ENCODE measurements at places on chromosomes 3 and 15.

DNA sequence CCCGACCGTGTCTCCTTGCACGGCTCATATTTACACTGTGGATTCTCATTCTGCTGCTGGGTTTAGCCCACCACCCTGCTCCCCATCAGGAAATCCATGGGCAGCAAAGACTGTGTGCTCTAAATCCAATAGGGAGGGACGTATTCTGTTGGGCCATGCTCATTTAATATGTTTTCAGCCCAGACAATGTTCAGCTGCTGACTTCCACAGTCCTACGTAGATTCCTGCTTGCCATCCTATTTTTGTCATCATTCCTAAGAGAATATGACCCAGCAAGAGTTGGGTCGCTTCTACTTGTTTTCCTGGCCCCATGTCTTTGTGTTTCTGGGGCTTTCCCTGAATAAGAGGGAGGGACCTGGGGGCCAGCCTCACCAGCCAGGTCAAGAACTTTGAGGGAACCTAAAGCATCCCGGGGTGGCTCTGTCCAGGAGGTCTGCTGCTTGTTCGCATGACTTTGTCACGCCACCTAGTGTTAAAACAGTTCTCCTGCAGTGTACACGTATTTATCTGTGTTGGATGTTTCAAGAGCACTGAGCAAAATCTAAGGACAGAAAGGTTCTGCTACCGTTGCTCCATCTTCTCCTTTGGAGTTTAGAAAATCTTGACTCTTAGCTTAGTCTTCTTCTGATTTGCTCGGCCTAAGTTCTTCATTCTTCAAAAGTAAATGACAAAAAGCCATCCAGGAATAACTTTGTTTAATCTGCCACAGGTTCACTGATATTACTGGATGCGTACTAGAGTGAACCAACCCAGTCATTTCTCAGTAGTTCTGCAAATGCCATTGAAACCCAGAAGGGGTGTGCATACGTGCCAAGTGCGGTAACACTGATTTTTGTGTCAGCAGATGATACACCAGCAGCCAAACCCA lies 79.8 kb upstream of the NR2E3 start:
- DNase-seq: peak; percentile 54

- DNase-seq: no peak
These were observed 533.7 kb upstream of the ATP11B start for GRCh38 chr3:182259579-182259978.

DNA sequence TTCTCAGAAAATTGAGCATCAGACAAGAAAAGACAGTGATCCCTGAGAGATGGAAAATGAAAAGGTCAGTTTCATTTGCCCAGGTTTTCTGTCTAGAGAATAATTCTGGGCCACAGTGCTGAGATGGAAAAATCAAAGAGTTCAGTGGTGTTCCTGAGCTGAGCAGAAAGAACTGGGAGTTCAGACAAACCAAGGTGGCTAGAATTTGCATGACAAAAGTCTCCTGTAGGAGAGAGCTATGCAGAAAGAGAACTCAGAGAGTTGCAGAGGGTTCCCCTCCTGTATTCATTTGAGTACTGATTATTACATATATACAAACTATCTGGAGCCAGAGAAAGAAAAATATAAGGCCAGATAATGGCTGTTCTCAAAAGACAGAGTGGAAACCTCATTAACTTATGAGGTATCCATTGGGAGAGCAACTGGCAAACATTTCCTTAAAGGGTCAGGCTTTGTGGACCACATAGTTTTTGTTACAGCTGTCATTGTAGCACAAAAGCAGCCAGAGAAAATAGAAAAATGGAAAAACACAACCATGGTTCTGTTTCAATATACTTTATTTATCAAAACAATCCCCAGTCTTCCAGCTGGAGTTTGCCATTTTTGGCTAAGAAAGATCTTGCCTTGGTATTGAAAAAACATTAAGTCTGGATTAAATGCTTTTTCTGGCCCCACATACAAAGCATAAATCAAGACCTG lies 1004.1 kb downstream of the TBL1XR1 start:
- no peak for DNase-seq

DNA sequence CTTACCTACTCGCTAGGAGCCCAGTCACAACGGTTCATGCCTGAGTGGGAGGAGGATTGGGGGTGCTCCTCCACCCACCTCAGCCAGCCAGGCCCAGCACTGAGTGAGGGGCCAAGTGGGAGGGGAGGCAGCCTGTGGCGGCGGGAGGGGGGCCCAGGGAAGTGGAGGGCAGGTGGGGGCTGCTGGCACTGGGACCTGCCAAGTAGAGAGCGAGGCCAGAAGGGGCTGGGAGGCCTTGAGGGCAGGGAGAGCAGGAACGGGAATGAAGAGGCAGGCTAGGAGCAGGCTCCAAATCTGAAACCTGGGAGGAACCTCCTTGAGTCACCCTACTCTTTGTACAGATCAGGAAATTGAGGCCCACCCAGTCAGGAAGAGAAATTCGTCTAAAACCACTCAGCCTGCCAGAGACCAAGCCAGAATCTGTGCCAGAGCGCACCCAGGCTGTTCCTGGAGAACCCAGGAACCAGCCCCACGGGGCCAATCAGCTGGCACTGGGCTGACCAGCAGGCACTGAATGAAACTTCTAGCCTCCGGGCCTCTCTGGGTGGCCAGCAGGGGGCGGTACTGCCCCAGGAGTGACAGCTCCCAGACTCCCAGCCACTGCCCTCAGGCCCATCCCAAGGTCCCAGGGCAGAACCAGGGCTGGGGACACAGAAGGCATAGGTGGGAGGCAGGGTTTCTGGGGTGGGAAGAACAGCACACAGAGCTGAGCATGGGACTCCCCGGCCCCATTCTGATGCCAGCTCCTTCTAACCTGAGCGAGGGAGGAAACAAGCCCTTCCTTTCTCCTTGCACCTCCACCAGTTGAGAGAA lies 14.8 kb upstream of the CYP11A1 start:
- DNase-seq: peak; percentile 82

DNA sequence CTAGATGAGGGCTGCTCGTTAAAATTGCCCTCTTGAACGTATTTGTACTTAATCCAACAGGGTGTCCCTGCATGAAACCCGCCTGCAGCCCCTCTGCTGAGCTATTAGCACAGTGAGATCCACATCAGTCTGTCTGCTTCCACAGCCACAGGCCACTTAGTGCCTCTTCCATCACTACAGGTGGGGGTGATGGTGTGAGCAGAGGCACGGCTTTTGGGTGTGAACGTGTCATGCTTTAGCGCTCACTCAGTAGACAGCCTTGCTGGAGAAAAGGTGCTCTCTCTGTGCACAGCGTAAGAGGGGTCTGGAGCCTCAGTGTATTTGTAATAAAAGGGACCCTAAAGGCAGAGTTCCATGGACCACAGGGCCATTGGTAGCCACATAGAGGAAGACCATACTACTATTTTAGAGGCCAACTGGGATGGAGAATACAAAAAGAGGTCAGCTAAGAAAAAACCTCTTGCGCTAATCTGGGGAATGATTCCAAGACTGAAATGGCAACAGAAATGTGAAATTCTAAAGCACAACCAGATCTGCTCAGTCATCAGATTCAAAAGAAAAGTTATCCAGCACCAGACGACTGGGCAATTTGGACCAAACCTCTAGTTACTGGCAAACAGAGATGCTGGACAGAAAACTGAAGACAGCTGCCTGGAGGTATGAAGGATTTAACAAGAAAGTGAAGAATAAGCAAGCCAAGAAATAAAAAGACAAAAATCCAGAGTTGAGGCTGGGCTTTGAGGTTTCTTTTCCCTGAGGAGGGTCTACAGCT lies 120.2 kb downstream of the ATP10A start:
- no peak for DNase-seq

- DNase-seq: no peak
These were observed 518.2 kb upstream of the NAALADL2 start for GRCh38 chr3:174340624-174341587.

DNA sequence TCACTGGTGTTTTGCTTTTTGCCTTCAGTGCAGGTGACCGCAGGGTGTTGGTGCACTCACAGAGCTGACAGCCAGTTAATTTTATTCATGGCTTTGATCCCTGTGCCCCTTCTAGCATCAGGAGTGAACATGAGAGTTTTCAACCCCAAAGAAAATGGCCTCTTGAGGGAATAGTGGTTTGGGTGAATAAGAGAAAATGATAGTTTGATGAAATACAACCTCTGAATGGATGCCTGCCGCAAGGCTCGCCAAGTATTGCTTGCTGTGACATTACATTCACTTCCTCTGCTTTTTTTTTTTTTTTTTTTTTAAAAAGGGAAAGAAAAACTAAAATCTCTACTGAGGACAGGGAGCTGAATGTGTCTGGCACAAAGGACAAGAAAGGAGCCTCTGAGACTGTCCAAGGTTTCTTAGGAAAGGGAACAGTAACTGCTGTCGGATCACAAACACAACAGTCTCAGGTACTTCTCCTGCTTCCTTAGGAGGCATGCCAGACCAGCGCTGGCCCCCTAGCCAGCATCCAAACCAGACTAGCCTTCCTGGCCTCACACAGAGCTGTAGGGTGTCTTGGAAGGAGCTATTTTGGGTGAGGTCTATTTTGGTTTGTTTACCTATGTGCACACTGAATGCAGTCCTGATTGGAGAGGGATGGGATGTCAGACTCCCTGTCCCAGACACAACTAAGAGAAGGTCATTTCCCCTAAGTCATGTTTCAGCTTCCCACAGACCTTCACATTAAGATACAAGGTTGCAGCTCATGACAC lies 29.0 kb downstream of the CCDC80 start:
- no peak for DNase-seq

DNA sequence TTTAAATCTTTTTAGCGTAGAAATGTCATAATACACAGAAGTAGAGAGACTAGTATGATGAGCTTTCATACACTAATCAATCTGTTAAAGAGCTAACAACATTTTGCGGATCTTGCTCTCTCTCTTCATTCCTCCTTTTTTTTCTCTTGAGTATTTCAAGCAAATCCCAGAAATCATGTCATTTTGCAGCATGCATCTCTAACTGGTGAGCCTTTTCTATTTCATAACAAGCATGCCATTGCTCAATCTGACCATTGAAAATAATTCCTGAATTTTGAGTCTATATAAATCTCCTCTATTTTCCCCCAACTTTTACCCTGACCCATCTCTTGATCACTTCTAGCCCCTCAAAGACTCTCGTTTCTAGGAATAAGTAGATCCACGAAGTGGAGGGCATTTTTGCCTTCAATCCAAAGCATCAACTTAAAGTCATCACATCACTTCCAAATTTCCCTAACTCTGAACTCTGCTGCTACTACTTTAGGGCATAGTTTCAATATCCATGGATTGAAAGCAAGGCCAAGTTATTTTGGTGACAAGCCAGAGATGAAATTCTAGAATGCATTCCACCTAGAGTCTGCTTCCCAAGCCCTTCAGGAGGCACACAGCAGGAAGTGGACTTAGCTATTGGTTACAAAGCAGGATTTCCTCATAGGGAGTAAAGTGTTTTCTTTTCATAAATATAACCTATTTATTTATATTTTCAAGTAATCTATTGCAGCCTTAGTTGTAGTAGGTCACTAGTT lies 253.5 kb upstream of the ZPLD1 start:
- no peak for DNase-seq

DNA sequence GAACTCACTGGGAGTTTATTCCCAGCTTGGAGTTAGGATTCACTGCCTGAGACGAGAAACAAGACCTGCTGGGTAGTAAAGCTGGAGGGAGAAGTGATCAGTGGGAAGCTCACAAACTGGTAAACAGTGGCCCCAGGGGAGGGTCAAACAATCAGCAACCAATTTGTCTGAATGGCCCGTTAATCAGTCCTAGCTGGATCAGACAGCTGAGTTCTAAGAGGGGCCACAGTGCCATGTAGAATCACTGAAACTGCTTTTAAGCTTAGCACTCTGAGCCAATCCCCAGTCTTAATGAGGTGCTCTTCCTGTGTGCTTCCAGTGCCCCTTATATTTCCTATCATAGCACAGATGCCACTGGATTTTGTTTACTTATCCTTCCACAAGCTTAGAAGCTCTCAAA lies 591.7 kb downstream of the RSL24D1 start:
- no peak for DNase-seq

DNA sequence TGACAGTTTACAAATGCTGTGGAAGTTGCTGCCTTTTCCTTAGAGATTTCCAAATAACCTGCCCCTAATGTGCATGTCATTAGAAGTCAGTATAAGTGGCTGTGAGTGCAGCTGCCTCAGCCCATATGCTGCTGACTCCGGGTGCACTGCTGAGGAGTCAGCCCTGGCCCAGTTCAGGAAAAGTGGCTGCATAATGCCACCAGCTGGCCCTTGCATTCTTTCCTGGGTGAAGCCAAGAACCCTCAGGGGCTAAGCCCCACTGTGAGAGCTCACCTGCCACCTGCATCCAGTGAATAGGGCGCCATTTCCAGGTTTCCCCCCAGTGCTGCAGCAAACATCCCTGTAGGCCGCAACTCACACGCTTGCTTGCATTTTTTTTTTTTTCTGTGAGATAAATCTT lies 139.9 kb downstream of the TJP1 start:
- no peak for DNase-seq

DNA sequence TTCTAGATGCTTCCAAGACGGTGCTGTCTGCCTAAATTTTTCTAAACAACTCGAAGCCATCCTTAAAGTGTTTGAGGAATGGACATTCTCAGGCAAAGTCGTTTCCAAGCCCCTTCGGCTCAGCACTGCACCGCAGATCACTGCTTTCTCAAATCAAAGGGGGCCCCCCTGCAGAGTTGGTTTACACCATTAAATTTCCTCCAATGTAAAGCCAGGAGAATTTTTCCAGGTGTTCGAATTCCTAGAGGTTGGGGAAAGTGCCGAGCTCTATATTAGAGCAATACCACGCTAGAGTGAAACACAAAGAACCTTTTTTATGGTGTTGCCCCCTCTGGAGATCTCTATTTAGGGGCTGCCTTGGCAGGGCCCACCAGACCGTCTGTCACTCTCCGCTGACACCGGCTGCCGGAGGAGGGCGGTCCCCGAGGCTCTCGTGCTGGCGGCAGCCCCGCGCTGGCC lies 277.9 kb upstream of the NR2F2 start:
- DNase-seq: no peak

DNA sequence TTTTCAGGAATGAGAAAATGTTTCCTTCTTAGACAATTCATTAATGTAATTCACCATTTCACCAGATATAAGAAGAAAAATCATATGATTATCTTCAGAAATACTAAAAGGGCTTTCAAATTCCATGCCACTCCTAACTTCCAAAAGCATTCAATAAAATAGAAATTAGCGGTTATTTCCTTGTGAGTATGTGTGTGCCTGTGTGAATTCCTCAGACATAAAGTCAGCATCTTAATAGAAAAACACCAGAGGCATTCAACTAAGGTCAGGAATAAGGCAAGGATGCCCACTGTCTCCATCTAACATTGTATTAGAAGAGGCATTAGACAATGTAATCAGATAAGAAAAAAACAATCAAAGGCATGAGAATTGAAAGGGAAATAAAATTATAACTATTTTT lies 88.4 kb downstream of the PLCH1 start:
- no peak for DNase-seq

GRCh38 chr3:13880811-13881156 lies 913 bp upstream of the WNT7A start:
- DNase-seq: no peak

GRCh38 chr15:57932348-57932747 lies 133.2 kb downstream of the ALDH1A2 start:
- no peak for DNase-seq

DNA sequence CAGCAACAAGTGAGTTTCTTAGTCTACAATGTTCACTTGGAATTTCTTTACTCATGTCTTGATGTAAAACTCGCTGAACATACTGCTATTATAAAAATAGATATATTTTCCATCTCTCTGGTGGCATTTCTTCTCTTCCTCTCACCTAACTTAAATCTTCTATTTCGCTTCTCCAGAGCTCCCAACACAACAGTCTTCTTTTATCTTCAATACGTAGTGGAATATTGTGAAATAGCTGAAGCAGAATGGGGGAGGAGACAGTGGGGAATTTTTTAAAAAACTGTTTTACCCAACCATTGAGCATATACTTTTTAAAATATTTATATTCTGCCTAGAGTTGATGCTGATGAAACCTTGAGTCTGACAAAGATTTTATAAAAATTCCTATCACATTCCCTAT lies 548.5 kb downstream of the RBMS3 start:
- no peak for DNase-seq

- DNase-seq: no peak
These were observed 116.7 kb downstream of the RASA2 start for GRCh38 chr3:141603473-141604035.
